ENCODE measurements at places on chromosomes 11 and 22. TPM values are rescaled to one million over a fixed set of nuclear protein-coding genes. Genes with fewer than 3 reads are reported as not detected.
A peak's percentile ranks its signal among the peaks of the same experiment; 100 is the strongest.

The POU2AF2 gene
- not detected for total RNA-seq

The NELL1 gene
- not detected for total RNA-seq

The TMEM86A gene
- 0.65 TPM for total RNA-seq

The CABP7 gene
- total RNA-seq, result 1.1 TPM

The DEUP1 gene
- not detected for total RNA-seq

The SULT4A1 gene
- total RNA-seq, result 1.0 TPM

The ARHGAP8 gene
- total RNA-seq, result 4.6 TPM

The OR5AL1 gene
- not detected for total RNA-seq

- DNase-seq, result no peak
These were observed 4.1 kb upstream of the MOB2 start for GRCh38 chr11:1490651-1491050.

DNA sequence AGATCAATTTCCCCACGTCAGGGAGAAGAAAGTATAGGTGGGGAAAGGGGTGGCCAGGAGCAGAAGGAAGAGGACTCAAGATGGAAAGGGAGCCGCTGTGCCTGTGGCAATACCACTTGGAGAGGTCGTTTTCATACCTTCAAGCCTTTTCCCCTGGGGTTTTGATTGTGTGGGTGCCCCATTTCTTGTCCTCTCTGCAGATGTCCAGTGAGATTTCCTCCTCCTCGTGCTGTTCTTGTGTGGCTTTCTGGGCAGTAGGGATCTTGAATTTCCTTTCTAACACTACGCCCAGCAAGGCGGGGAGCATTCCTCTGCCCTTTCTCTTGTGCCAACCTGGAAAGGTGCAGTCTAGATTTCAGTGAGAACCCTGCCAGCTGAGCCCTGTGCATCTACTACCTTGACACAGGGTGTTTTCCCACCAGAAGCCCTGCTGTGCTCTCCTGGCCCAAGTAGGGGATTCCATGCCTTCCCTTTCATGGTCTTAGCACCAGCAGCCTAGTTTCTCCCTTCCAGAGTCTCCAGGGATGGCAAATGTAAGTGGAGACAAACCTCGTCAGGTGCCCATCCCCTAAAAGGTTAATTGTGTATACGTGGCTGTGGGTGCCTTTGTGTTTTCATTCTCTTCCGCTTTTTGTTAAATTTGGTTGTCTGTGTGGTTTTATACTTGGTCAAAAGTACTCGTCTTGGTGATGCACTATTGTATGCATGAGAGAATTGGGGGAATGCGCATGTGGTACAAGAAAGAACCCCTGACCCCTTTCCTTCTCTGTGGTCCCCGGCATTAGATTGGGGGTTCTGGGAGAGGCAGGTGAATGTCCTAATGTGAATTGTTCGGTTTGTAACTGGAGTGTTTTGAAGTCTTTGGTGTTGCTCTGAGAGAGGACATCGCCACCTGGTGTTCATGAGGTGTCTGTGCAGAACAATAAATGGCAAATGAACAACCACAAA lies 71.4 kb upstream of the MPEG1 start:
- DNase-seq, result peak; percentile 15

GRCh38 chr11:75189911-75190310 lies 39.0 kb downstream of the SLCO2B1 start:
- no peak for DNase-seq

DNA sequence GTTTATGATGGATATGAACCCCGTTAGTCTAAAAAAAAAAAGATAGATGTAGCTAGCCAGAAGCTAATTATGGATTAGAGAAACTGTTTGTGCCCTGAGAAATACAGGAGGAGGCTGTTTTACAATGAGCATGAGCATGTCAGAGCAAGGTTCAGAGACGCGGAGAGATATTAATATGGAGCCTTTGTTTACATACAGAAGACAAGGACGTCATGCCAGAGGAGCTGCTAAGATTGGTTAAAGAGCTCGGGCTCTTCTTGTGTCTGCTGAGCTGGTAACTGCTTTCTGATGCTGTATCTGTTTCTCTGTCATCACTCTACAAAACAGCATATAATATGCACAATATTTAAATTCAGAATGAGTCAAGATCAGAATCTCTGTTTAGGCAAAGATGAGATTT lies 24.9 kb upstream of the CCDC89 start:
- no peak for DNase-seq

- DNase-seq, result no peak
These were observed 1.4 kb upstream of the FTH1 start for GRCh38 chr11:61968758-61969390.

- DNase-seq, result no peak
These were observed 78.8 kb upstream of the RCN1 start for GRCh38 chr11:32012049-32012448.

DNA sequence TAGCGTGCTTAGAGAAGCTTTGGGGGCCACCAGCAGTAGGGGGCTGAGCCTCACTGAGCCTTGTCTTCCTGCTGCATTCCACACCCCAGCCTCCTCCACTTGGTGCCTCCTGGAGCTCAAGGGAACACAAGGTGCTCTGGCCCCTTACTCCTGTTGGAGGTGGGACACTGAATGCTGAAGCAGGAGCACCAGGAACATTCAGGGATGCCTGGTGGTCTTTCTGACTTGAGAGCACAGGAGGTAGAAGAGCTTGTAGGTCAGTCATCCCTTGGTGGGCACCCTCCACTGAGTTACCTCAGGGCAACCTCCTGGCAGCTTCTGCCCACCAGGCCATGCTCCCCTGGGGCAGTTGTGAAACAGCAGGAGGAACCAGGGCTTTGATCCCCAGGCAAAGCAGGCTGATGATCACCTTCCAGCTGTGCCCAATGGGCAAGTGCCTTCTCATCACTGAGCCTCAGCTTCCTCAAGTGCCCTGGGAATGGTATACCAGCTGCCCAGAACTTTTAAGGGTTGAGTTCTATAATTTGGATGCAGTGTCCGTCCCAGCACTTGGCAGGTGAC lies 50.1 kb downstream of the CABIN1 start:
- no peak for DNase-seq

DNA sequence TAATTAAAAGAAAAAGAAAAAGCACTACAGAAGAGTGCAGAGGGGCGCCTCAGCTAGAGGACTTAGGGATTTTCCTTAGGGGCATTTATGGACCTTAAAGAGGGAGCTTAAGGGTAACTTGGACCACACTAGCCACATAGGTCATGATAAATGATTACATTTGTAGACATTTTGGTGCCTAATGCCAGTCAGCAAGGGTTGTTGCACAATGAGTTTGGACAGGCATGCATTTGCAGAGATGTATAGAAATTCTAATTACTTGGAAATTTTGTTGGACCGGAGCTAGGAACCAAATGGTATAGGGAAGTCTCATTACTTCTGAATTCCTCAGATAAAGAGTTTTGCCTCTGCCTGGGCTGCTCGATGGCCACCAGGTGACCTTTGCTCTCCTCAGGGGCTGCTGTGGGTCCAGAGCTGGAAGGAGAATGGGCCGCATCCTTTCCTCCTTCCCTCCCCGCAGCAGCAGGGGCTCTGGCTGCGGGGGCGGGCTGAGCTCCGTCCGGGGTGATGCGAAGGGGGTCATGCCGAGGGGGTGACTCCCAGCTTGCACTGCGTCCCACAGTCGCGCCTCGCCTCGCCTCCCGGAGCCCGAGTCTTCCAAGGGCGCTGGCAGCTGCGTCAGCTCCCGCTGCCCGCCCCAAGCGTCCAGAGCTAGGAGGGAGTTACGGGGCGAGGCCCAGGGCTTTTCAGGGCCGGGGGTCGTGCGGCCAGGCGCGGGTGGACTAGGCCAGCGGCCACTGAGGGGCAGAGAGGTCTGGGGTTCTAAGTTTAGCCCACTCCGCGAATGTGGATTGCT lies 20.3 kb upstream of the MALAT1 start:
- DNase-seq, result peak; percentile 66

DNA sequence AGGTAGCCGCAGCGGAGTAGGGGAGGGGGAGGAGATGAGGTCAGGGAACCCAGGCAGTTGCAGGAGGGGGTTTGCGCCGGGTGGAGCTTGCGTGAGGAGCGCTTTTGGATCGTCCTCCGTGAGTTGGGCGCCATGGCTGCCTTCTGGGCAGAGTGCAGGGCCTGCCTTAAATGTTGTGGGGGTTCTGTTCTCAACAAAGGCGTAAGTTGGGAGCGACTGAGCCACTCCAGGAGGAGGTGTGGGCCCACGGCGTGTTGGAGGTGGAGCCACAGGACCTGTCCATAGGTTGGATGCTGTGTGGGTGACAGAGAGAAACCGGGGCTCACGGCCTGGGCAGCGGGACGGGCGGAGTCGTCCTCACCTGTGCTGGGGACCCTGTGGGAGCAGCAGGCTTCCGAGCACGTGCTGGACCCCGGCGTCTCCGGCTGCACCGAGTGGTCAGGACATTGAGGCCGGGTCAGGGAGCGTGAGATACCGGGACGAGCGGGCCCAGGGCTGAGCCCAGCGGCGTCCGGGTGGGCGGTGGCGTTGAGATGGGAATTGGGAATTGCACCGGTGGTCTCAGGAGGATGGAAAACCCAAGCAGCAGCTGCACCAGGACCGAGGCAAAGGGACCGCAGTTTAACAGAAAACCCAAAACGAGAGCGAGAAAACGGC lies 977 bp upstream of the PGGHG start:
- DNase-seq, result peak; percentile 8

GRCh38 chr11:6443269-6444003 lies 2.6 kb upstream of the HPX start:
- DNase-seq, result peak; percentile 42

GRCh38 chr11:117950993-117951961 lies 22.1 kb upstream of the TMPRSS13 start:
- no peak for DNase-seq

- DNase-seq, result no peak
These were observed 3.9 kb upstream of the NDUFS8 start for GRCh38 chr11:68026391-68027105.

DNA sequence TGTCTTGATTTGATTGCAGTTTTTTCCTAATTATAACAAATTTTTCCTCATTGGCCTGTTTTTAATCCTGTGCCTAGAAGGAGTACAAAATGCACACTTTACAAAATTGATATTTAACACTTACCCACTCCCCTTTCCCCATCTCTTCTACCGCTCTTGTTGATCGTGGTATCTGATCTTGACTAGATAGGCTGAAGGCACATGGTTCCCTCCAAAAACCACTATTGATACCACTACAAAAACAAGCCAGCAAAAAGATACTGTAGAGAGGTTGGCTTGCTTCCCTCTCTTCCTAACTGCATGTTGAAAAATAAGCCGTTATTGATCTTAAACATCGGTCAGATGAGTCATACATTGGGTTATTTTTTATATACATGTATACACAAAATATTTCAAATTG lies 14.6 kb upstream of the ZNF143 start:
- no peak for DNase-seq

DNA sequence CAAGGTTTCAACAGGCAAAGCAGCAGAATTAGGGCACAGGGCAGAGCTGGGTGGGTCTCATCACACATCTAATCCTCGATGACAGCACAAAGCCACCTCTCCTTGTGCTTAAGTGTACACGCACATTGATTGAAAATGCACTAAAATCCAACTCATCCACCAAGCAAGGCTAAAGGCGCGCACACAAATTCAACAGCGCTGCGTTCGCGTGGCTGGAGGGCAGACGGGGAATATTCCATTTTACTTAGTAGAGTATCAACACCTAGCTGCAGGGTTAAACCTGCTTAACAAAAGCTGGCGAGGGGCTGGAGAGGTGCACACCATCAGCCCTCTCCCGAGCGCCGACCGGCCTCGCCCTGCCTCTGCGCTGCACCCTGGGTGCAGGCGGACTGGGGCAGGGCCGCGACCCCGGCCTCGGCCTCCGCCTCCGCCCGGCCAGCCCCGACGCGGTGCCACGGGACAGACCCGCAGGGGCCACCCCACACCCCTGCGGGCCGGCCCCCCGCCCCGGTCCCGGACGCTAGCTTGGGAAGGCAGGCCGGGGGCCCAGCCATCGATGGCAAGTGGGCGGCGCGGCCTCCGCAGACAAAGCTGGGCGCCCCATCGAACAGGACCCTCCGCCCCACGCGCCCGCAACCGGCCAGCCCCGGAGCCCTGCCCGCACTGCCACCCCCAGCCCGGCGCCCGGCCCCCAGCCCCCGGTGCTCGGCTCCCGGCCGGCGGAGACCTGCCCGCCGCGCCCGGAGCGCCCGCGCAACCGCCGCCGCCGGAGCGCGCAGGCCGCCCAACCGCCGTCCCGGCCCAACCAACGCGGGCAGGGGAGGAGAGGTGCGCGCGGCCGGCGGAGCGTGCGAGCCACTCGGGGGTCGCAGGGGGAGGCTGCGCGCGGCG lies 929 bp downstream of the PRDM10 start:
- DNase-seq, result peak; percentile 26

DNA sequence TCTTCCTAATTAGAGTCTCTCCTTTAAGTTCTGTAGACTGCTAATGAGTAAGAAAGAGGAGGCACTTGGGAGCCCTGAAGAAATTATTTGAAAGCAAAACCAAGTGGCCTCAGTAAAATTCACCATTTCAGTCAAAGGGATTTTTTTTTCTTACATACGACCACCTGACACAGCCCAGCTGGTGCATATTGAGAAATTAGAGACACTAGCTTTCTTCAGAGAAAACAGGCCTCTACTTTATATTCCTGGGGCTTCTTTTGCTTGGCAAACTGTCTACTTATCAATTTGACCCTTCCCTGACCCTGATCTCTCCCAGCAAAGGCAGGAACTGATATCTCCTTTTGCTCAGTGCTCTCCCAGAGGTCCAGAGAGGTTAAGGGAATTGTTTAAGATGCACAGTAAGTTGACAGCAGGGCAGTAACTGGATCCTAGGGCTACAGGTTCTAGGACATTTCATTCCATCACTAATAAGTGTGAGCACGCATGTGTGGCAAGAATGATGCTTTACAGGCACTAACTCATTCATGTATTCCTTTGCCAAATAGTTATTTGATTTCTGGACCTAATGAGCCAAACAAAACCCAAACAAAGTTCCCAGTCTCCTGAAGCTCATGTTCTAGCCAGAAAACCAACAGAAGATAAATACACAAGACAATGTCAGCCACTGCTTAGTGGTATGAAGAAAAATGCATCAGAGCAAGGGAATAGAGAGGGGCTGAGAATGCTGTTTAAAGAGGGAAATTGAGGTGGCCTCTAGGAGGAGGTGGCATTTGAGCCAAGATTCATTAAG lies 467.6 kb downstream of the SOX6 start:
- no peak for DNase-seq

DNA sequence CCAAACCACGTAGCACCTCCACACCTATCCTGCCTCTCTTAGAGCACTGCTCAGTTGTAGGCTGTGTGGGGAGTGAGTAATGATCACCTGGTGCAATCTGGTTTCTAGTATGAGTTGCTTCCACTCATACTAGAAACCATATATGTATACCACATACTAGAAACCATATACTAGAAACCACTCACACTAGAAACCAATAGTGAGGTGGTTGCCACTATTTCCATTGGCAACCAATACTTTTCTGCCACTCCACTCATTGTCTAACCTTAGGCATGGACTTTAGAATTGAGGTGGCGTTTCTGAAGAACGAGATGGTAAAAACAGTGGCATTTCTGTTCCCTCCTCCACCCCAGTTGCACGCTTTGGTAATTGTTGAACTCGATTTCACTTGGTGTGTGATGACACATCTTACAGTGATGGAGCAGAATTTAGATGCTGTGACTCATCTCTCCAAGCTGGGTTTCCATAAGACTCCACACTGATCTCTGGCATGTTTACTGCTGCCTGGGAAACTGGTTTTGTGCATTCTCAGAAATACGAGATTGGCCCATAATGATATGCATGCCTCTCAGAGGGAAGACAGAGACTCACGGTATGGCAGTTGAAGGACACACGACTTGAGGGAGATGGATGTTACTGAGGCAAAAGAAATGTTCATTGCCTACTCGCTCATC lies 82.9 kb downstream of the KIRREL3 start:
- peak; percentile 92 for DNase-seq

GRCh38 chr22:30890686-30891442 lies 77.7 kb downstream of the MORC2 start:
- peak; percentile 36 for DNase-seq
